ENCODE measurements at places on chromosomes 5 and 9.

GRCh38 chr5:126605525-126605924, 4.8 kb downstream of the PHAX start:
- DNase-seq, result no peak

- no peak for DNase-seq
These were observed 341.8 kb downstream of the NFIB start for GRCh38 chr9:13971966-13972655.

DNA sequence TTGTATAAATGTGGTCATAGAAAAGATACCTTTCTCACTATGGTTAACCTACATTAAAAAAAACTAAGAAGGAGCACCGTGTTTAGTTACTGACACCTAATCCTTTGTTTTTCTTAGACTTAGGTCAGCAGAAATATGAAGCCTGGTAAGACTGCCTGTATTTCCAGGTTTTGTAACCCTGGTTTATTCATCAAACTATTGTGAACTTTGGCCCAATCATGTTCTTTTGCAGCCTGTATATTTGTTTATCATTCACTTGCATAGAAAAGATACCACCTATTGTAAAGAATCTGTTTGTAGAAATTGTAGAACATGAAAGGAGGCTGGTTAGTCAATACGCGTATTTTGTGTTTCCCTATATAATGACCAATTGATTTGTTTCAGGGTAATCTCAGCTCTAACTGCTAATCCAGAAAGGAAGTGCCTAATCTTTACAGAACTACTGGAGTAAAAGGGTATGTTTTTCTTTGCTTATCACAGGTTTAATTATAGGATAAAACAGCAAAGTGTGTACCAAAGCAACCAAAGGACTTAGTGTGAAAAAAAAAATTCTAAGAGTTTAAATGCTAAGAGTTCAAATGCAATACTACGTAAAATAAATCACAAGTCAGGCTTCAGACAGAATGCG, 103.6 kb downstream of the LURAP1L start:
- DNase-seq, result no peak

GRCh38 chr9:77021291-77021894, 1.9 kb downstream of the FOXB2 start:
- DNase-seq, result no peak

- no peak for DNase-seq
These were observed 60.5 kb downstream of the SIL1 start for GRCh38 chr5:139137697-139138096.

DNA sequence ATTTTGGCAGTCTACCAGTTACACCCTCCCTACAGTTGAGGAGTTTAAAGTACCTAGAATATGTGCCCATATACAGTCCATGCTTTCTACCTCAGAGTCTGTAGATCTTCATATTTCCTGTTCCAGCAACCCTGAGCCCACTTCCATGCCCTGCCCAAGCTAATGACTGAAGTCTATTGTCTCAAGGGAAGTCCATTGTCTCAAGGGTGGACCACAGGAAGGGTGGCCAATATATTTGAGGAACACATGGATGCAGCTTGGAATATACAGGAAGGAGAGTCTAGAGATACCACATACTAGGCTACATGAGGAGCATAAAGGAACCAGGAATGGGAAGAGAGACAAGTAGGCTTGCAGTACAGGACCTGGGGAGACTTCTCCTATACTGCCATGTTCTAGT, 274.4 kb downstream of the FER start:
- no peak for DNase-seq

DNA sequence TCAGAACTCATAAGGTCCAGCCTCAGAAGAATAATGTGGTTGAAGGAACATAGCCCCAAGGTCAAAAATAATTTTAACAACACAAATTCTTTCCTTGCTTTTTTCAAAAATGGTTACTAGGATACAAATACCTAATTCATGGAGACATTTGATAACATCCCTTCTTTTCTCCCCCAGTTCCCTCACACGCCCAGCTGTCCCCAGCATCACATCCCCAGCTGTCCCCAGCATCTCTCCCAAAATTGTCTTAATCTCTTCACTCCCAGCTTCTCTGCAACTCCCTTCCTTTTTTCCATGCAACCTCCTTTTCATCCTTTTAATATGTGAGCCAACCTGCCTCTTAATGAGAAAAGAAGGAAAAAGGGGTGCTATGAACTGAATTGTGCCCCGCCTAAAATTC, 77.8 kb downstream of the FSTL4 start:
- no peak for DNase-seq

DNA sequence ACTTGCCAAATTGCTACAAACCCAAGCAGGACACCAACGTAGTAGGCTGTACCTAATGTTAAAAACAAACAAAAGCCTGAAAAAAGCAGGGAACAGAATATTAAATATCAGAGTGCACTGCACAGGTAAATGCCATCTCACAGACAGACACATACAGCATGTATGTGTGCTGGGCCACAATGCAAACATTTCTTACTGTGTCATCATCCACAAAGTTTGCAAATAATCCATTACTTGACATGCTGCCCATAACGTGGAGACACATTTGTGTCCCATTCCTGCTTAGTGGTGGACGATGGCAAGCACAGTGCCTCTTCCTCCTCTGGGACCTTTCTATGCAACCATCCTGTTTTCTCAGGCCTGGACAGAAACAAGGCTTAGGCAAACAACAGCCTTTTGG, 44.7 kb downstream of the GOLM1 start:
- DNase-seq, result no peak
